Endothelial cell of umbilical vein (primary cell): ENCODE measurements at places on chromosomes 5 and 9.

GRCh38 chr9:69252436-69252835 is 72.6 kb upstream of the ENTREP1 start:
- peak; percentile 47 for DNase-seq

DNA sequence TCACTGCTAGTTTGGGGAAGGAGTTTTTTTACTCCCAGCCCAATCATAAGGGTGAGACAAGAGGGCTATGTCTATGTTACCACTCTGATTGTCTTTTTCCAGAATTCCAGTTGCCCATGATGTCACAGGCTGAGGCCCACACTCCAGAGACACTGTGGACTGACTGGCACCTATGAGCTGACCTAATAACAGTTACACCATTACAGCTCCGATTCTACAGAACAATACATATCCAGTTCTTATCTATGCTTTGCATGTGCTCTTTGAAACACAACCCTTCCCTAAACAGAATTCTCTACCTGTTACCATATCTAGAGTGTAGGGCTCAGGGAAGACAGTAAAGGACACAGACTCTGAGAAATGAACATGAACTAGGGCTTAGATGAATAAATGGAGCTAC is 45.7 kb upstream of the ALDOB start:
- no peak for DNase-seq

DNA sequence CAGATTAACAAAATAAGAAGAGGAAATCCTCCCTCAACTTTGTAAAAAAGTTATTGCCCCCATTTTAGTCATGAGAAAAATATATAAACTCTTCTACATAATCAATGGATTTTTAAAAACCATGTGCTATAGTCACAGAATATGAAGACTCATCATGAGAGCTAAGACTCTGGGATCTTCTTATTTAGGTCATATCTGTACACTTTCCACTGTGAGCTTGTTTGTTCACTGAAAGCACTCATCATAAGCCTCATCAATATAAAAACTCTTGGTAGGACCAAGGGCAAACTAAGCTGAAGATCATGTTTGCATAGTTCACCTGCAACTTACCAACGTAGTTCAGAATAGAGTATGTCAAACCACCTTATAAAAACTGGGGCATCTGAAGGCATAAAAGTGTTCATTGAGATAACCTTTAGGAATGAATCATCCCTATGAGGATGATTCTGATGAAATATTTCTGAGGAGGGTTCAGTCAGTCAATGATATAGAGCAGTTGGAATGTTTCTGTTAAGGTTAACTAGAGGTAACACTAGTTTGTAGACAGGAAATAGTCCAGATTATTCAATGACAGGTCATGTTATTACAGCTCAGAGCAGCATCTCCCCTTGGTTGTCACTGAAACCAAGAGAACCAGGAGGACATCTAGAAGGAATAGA is 289.9 kb upstream of the SMC2 start:
- DNase-seq: no peak

GRCh38 chr5:98391921-98392625 is 381.4 kb upstream of the RGMB start:
- DNase-seq: no peak

- DNase-seq: no peak
These were observed 99.1 kb downstream of the MACIR start for GRCh38 chr5:103357636-103358035.

- peak; percentile 24 for DNase-seq
These were observed 872.8 kb upstream of the CDH9 start for GRCh38 chr5:27911216-27911615.

- DNase-seq: no peak
These were observed 187.8 kb upstream of the VCAN start for GRCh38 chr5:83283761-83284160.

DNA sequence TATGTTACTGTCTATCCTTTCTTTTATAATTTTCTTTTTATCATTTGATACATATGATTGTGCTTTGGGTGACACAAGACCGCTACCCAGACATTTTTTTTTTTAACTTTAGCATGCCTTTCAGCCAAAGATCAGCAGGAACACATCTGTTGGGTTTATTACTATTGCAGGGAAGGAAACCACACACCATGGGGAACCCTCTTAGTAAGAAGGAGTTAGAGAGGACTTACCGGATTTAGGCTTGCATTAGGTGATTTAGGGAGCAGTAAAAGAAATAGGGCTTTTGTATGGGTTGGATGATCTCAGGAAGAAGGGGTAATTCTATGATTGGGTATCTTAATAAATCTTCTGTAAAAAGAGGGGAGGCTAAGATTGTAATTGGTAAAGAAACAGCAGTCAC is 138.2 kb downstream of the SNX18 start:
- no peak for DNase-seq

- no peak for DNase-seq
These were observed 81.2 kb downstream of the FSTL4 start for GRCh38 chr5:133531178-133531577.

- DNase-seq: no peak
These were observed 195.3 kb upstream of the KLF9 start for GRCh38 chr9:70609542-70610286.

- DNase-seq: no peak
These were observed 37.6 kb downstream of the ALG2 start for GRCh38 chr9:99184110-99184474.

- no peak for DNase-seq
These were observed 115.9 kb downstream of the GADD45G start for GRCh38 chr9:89720696-89721175.

- DNase-seq: no peak
These were observed 301.0 kb downstream of the RASEF start for GRCh38 chr9:82761956-82762355.

DNA sequence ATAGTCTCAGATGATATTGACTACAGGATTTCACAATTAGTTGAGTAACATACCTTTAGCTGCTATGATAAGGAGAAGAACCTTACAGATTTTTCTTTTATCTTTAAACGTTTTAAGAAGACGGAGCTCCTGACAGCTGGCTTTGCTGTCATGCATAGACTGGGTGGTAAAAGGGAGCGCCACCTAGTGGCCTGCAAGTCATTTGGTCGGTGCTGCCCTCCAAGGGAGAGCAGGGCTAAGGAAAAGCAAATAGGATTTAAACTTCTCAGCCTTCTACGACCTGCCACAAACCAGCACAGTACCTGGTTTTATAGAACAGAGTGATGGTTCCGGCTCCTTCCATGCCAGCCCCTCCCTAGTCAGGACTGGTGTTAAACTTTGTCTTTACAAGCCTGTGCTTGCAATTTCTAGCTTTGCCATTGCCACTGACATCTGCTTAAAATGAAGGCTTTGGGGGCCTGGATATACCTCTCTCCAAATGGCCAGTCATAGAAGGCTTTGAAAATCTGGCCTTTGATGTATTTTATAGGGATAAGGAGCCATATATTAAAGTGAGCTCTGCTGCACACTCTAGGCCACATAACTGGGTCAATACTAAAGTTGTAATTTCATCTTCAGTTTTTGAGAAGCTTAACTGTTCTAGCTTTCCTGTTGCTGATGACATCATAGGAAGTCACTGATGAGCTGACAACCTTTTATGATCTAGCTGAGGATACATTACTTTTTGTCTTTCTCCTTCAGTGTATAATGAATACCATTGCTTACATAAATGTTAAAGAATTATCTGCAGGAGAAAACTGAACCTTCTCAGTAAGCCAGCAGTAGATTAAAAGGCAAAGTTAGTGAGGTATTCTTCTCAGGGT is 31.1 kb upstream of the ADAMTSL1 start:
- DNase-seq: peak; percentile 87

- DNase-seq: no peak
These were observed 23.1 kb upstream of the FOXD1 start for GRCh38 chr5:73471654-73472053.

- no peak for DNase-seq
These were observed 39.8 kb upstream of the C6 start for GRCh38 chr5:41253109-41253508.

GRCh38 chr9:95607507-95607906 is 90.7 kb upstream of the PTCH1 start:
- DNase-seq: no peak

DNA sequence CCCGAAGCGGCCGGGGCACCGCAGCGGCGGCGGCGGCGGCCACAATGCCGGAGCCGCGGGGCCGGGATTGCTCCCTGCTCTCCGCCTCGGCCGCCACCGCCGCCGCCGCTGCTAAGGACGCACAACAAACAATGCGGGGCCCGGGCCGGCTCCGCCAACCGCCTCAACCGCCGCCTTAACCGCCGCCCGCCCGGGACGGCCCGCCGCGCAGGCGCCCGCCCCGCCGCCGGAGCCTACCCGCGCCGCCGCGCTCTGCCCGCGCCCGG is 254 bp downstream of the STRBP start:
- DNase-seq: no peak

GRCh38 chr9:34380511-34381315 is 4.0 kb upstream of the MYORG start:
- DNase-seq: peak; percentile 74

GRCh38 chr9:116753389-116753788 is 66.3 kb downstream of the TRIM32 start:
- no peak for DNase-seq

GRCh38 chr5:172200476-172200875 is 6.5 kb downstream of the EFCAB9 start:
- no peak for DNase-seq

GRCh38 chr5:157160001-157160400 is 6.1 kb downstream of the GARIN3 start:
- DNase-seq: no peak

DNA sequence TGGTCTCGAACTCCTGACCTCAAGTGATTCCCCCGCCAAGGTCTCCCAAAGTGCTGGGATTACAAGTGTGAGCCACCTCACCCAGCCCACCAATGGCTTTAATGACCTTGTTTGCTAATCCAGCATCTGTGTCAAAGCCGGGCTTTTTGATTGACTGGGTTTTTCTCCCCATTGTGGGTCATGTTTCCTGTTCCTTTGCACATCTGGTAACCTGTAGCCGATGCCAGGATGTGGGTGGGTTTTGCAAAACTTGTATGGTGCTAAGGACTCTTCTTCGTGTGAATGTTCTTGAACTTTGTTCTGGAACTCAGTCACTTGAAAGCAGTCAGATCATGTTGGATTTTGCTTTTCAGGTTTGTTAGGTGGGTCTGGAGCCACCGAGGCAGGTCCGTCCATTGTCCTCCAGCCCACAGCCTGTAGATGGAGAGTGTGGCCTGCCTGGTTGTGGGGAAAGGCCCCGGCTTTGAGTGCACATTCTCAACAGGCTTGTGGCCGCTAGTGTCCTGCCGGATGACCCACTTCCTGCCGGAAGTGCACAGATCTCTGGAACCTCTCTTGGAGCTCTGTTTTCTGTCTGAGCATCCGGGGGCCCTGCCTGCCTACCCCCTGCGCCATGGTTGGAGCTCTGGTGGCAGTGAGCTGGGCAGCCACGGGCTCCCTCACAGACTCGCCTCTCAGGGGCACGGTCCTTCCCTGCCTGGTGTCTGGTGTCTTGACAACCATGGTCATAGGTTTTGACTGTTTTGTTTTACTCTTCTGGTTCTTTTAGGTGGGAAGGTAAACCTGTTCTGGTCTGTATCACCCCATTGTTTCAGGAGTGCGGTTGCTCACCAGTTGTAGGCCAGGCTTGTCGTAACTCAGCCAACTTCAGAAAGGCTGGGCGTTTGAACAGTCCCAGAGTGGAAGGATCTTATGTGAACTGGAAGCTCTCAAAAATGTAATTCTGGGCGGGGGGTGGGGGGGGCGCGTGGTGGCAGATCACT is 69.6 kb upstream of the CACNA1B start:
- no peak for DNase-seq

DNA sequence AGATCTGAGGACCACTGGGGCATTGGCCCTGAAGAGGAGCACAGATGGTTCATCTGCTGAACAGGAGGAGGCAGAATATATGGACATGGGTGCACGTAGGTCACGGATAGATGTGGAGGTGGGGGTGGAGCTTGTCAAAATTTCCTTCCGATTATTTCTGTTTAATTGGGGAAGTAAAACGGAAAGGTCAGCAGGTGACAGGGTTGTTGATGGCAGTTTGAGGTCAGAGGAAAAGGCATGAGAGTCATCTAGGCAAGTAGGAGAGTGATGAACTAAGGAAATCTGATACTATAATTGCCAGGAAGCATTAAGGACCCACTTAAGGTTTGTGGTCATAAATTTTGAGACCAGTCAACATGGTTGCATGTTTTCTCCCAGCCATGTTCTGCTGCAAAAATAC is 8.4 kb upstream of the FAM81B start:
- DNase-seq: no peak

GRCh38 chr5:55220433-55221185 is 6.5 kb downstream of the MCIDAS start:
- DNase-seq: no peak
